ENCODE measurements at places on chromosomes 6 and 20. TPM values are rescaled to one million over a fixed set of nuclear protein-coding genes. Genes with fewer than 3 reads are reported as not detected.
A peak's percentile ranks its signal among the peaks of the same experiment; 100 is the strongest.

Gene PRDM1
- 16.3 TPM for total RNA-seq

- H3K27ac ChIP-seq = no peak overlapping the region
- no peaks in the 10 kb centered on the region for H3K4me1 ChIP-seq
- H3K36me3 ChIP-seq = no peaks in the 10 kb centered on the region
- no peak for DNase-seq
- no peaks in the 10 kb centered on the region for H3K27me3 ChIP-seq
- no peak overlapping the region for H3K4me3 ChIP-seq
Measured at GRCh38 chr6:47922391-47922790, 140.6 kb downstream of the OPN5 start.

Gene NRN1
- total RNA-seq = 0.12 TPM

Gene ESR1
- 17.5 TPM for total RNA-seq

GRCh38 chr6:33768644-33769120 lies 20.2 kb downstream of the LEMD2 start:
- peaks cover 18% of the 10 kb centered on the region for H3K36me3 ChIP-seq
- peaks cover 5% of the 10 kb centered on the region for H3K4me1 ChIP-seq
- H3K27me3 ChIP-seq = peaks cover 18% of the 10 kb centered on the region
- DNase-seq = peak; percentile 47
- no peak overlapping the region for H3K27ac ChIP-seq
- no peak overlapping the region for H3K4me3 ChIP-seq

DNA sequence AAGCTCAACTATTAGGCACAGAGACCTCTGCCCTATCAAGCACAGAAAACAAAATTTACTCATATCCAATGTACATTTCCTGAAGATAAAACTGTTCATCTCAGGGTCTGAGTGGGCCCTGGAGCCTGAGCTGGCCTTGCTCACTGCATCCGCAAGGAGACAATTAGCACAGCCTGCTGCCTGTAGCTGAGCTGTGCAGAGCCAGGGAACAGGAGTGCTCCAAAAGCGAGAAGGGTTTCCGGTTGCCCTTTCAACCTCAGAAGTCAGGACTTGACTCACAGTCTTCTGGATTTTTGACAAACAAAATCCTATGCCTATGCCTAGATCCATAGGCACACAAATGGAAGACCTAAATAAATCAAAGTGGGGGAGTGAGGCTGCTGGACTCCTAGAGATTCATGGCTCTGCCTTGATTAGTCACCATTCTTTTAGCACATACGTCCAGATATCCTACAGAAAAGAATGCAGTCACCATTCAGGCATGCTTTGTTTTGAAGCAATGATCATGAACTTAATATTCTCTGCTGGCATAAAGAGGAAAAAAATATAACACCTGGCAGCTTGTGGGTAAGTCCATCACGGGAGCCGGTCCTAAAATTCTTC lies 73.5 kb downstream of the BFSP1 start:
- H3K36me3 ChIP-seq = no peaks in the 10 kb centered on the region
- H3K27ac ChIP-seq = no peak overlapping the region
- no peak for DNase-seq
- H3K4me1 ChIP-seq = no peaks in the 10 kb centered on the region
- no peak overlapping the region for H3K4me3 ChIP-seq
- H3K27me3 ChIP-seq = peaks cover 24% of the 10 kb centered on the region

Gene PPP1R16B
- total RNA-seq = 99.3 TPM

GRCh38 chr6:81743649-81744048 lies 8.8 kb downstream of the TENT5A start:
- peaks cover 3% of the 10 kb centered on the region for H3K36me3 ChIP-seq
- H3K4me1 ChIP-seq = peaks cover 23% of the 10 kb centered on the region
- DNase-seq = no peak
- no peak overlapping the region for H3K4me3 ChIP-seq

GRCh38 chr6:154510144-154510905 lies at the start of gene CNKSR3:
Gene CNKSR3 (minus strand): TSS chr6:154510685. CDS start chr6:154510114, 571 bp downstream.
- H3K4me1 ChIP-seq = peaks cover 6% of the 10 kb centered on the region
- no peak for DNase-seq
- no peaks in the 10 kb centered on the region for H3K36me3 ChIP-seq
- H3K27ac ChIP-seq = no peak within 1 kb of the TSS
- peak within 1 kb of the TSS; percentile 64 for H3K4me3 ChIP-seq
- H3K27me3 ChIP-seq = peaks cover 44% of the 10 kb centered on the region

- H3K27ac ChIP-seq = no peak overlapping the region
- H3K27me3 ChIP-seq = no peaks in the 10 kb centered on the region
- H3K4me3 ChIP-seq = no peak overlapping the region
Measured at GRCh38 chr20:38084425-38084951, 50.9 kb downstream of the RPRD1B start.

DNA sequence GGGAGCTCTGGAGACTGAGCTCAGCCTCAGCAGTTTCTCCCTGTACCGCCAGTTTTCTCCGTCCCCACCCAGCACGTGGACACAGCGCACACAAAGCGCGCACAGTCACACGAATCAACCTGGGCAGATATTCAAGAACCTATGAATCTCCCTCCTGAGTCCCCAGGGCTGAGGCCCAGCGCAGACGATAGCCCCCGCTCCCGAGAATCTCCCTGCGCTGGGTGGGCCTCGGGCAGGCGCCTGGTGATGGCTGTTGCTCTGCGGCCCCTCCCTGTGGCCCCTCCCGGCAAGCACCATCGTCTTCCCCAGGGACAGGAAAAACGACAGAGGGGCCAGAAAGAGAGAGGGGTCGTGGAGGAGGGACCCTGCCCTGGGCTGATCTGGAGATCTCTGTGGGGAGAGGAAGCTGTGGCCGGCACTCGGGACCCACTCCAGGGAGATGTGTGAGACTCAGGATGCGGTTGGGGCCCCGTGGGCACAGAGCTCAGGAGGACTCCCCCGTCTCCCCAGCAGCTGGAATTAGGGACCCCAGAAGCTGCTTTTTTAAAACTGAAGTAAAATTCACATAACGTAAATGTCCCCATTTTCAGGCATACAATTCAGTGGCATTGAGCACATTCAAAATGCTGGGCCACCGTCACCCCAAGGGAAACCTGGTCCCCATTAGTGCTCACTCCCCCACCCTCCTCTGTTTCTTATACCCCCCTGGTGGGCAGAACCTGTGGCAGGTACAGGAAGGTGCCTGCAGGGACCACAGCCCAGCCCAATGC lies 330.8 kb downstream of the TAF4 start:
- no peak for DNase-seq
- H3K27me3 ChIP-seq = no peaks in the 10 kb centered on the region
- H3K4me3 ChIP-seq = no peak overlapping the region
- no peak overlapping the region for H3K27ac ChIP-seq
- no peaks in the 10 kb centered on the region for H3K4me1 ChIP-seq

Gene ULBP1
- 1.9 TPM for total RNA-seq

Gene SIRPB1
- 1.1 TPM for total RNA-seq

Gene SLC22A3
- total RNA-seq = not detected

- H3K27me3 ChIP-seq = no peaks in the 10 kb centered on the region
- H3K27ac ChIP-seq = no peak overlapping the region
- H3K36me3 ChIP-seq = peaks cover 57% of the 10 kb centered on the region
- H3K4me1 ChIP-seq = peaks cover 21% of the 10 kb centered on the region
- no peak overlapping the region for H3K4me3 ChIP-seq
Measured at GRCh38 chr20:45796337-45797065, 4.7 kb downstream of the DNTTIP1 start.

Gene ELOVL4
- total RNA-seq = not detected

DNA sequence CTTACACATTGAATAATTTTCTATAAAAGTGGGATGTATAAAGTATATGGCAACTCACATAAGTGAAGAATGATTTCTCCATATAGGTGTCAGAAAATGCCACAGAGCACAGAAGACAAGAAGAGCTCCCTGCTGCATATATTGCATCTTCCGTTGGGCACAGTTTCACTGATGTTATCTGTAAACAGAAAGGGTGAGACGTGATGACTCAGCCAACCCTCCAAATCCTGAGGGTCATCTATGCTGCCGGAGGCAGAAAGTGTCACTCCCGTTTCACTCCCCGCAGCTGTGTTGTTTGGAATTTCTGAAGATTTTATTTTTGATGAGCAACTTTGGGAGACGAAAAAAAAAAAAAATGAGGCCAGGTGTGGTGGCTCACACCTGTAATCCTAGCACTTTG lies 644.1 kb downstream of the C6orf118 start:
- no peaks in the 10 kb centered on the region for H3K27me3 ChIP-seq
- no peak for DNase-seq
- no peaks in the 10 kb centered on the region for H3K36me3 ChIP-seq
- H3K4me3 ChIP-seq = no peak overlapping the region
- no peak overlapping the region for H3K27ac ChIP-seq

DNA sequence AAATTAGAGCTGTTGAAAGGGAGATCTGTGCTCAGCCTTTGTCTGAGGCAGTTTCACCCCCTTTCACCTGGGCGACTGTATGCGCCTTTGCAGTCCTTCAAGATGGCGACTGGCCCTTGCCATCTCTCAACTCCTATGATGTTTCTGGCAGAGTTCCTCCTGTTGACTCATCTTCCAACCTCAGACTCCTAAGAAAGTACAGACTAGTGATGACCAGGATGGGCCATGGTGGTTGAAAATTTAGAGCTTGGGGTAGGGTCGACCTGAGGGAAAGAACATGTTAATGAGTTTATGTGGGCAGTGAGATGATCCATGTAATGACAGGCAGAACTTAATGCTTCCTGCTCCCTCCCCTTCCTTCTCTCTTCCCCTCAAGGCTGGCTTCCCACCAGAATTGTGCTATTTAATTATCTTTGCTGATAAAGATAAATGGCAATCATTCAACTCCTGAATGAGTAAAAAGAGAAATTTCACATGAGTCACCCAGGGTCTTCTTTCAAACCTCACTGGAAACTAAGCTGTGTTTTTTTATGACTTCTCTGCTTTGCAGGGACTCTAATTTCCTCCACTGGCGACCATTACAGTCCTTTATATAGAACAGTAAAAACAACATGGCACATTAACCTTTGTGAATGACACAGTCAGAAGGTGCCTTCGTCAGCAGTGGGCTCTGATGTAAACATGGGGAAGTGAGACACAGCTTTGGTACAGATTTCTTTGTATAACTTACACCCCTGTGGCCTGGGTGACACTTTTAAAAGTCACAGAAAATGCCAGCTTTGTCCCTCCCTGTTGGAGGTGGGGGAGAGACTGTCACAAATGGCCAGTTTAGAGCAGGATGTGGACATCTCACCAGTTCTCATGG lies 103.5 kb downstream of the SCP2D1 start:
- H3K36me3 ChIP-seq = no peaks in the 10 kb centered on the region
- H3K27ac ChIP-seq = no peak overlapping the region
- H3K4me1 ChIP-seq = no peaks in the 10 kb centered on the region
- no peaks in the 10 kb centered on the region for H3K27me3 ChIP-seq

DNA sequence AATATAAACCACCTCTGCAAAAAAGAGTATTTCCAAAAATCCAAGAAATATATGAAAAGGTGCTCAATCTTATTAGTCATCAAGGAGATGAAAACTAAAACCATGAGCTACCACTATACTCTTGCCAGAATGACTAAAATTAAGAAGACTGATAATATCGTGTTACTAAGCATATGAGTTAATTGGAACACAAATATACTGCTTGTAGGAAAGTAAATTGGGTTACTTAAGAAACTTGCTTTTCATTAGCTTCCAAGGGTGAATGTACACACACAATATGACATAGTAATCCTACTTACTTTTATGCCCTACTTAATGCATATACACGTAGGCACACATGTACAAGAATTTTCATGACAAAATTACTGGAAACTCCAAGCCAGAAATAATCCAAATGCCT lies 3.4 kb downstream of the THEMIS start:
- H3K27ac ChIP-seq = no peak overlapping the region
- no peaks in the 10 kb centered on the region for H3K4me1 ChIP-seq
- no peaks in the 10 kb centered on the region for H3K36me3 ChIP-seq
- H3K4me3 ChIP-seq = no peak overlapping the region
- DNase-seq = no peak

GRCh38 chr6:98308564-98308963 lies 525.8 kb upstream of the POU3F2 start:
- H3K4me1 ChIP-seq = no peaks in the 10 kb centered on the region
- H3K27ac ChIP-seq = no peak overlapping the region
- no peak for DNase-seq
- no peaks in the 10 kb centered on the region for H3K27me3 ChIP-seq
- no peaks in the 10 kb centered on the region for H3K36me3 ChIP-seq

Gene PHIP
- 27.7 TPM for total RNA-seq

DNA sequence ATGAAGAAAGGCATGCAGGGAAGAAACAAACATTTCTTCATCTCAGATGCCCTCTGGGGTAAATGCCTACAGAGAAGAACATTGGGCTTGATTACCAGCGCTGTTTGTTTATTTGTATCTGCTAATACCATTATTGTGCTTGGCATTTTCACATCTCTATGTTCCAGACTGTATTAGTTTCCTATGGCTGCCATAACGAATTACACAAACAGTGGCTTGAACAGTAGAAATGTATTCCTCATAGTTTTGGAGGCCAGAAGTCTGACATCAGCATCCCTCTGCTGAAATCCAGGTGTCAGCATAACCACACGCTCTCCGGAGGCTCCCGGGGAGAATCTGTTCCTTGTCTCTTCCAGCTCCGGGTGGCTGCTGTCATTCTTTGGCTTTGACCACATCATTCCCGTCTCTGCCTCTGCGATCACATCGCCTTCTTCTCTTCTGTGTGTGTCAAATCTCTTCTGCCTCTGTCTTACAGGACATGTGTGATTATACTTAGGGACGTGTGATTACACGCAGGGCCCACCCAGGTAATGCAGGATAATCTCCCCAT lies 241.6 kb upstream of the SUPT3H start:
- peaks cover 10% of the 10 kb centered on the region for H3K4me1 ChIP-seq
- no peaks in the 10 kb centered on the region for H3K36me3 ChIP-seq
- no peak overlapping the region for H3K27ac ChIP-seq
- no peak for DNase-seq
- H3K27me3 ChIP-seq = peaks cover 2% of the 10 kb centered on the region

GRCh38 chr6:146289816-146290588 lies 253.6 kb upstream of the RAB32 start:
- DNase-seq = no peak
- no peaks in the 10 kb centered on the region for H3K4me1 ChIP-seq
- H3K4me3 ChIP-seq = no peak overlapping the region
- H3K27me3 ChIP-seq = no peaks in the 10 kb centered on the region
- H3K36me3 ChIP-seq = no peaks in the 10 kb centered on the region

Gene ZBP1
- total RNA-seq = 17.8 TPM

Gene DDO
- not detected for total RNA-seq

- no peaks in the 10 kb centered on the region for H3K36me3 ChIP-seq
- DNase-seq = no peak
- peaks cover 20% of the 10 kb centered on the region for H3K27me3 ChIP-seq
- no peaks in the 10 kb centered on the region for H3K4me1 ChIP-seq
- no peak overlapping the region for H3K4me3 ChIP-seq
Measured at GRCh38 chr6:72522735-72523141, 99.1 kb upstream of the KCNQ5 start.

Gene DBNDD2
- 2.6 TPM for total RNA-seq

GRCh38 chr6:15458021-15458459 lies 204.8 kb downstream of the DTNBP1 start:
- peaks cover 43% of the 10 kb centered on the region for H3K36me3 ChIP-seq
- peak overlapping the region; percentile 24 for H3K27ac ChIP-seq
- H3K4me3 ChIP-seq = peak overlapping the region; percentile 49
- no peak for DNase-seq
- H3K4me1 ChIP-seq = peaks cover 62% of the 10 kb centered on the region
- no peaks in the 10 kb centered on the region for H3K27me3 ChIP-seq

Data from activated B cell treated with CpG ODN at 0.5 μM for 24 hours (primary cell).